ENCODE measurements at places on chromosomes 2 and 18.

- no peak for DNase-seq
These were observed 146.0 kb downstream of the VAPA start for GRCh38 chr18:10059610-10060468.

DNA sequence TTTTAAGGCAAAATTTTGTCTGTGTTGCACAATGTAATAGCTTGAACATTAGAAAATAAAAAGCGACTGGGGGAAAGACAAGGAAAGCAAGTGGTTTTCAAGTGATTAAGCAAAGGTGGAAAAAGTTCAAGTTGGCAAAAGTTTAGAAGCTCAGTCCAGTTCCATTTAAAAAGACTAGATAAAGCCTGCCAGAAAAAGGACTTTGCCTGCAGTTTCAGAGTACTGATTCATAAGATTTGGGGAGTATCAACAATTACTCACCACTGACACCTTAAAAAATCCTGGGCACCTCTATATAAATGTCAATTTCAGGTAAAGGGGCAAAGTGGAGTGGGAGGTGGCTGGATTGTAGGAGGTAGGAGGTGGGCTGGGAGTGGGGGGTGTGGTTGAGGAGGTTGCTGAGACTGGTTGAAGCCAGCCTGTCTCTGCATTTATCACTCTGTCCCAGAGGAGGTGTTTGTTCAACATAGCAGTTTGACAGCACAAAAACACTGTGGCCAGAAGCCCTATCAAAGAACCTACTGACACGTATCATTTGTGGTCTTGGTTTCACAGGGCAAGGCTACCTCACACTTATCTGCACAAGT, 14.6 kb downstream of the ZEB2 start:
- DNase-seq: no peak

GRCh38 chr2:207253666-207254345, 88.1 kb upstream of the KLF7 start:
- DNase-seq: no peak

GRCh38 chr2:199914372-199914958, 3.4 kb downstream of the C2orf69 start:
- no peak for DNase-seq

- DNase-seq: no peak
These were observed 336.2 kb downstream of the TXNL1 start for GRCh38 chr18:56302156-56302555.

GRCh38 chr2:158600155-158600802, 143.5 kb downstream of the PKP4 start:
- DNase-seq: no peak

All from activated CD4-positive, CD25-positive, alpha-beta regulatory T cell treated with anti-CD3 and anti-CD28 coated beads, Interleukin-2, amount 50 U/mL, for 72 hours (primary cell).